T-cell (primary cell): ENCODE measurements at places on chromosomes 5 and 9. TPM values are rescaled to one million over a fixed set of nuclear protein-coding genes. Genes with fewer than 3 reads are reported as not detected.

DNA sequence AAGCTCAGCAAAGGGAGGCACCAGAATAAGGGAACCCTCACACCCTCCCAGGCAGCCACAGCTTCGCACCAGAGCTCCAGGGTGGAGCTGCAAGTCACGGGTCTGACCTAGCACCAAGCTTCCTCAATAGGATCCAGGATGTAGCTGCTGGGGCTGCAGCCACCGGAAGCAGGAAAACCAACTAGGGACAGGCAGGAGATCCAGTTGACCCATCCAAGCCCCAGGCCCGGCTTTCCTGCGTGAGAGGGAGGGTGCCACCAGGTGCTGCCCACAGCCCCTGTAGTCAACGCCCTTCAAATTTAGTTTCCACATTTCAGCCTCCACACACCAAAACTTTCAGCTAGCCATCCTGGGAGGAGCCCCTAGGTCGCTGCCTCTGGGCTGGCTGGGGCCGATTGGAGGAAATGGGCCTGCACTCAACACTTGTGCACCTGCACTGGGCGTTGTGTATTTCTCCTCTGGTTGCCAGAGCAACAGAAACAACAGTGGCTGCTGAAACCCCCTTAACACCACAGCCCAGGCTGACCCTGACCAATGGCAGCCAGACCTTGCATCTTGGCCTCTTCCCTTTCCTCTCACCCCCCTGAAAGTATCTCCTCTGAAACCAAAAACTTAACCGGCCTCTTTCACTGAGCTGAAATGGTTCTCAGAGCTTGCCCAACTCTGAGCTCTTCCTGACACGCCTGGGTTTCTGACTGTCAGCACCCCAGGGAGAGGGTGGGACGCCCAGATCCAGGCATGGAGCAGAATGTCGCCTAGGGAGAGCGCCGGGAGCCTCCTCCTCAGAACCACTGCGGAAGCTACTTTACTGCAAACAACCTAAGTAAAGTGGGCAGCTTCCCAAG is 226.5 kb upstream of the MAP3K1 start:
- no peak overlapping the region for H3K4me3 ChIP-seq
- no peaks in the 10 kb centered on the region for H3K27me3 ChIP-seq
- peaks cover 40% of the 10 kb centered on the region for H3K4me1 ChIP-seq
- H3K36me3 ChIP-seq, result no peaks in the 10 kb centered on the region
- peak; percentile 76 for DNase-seq

DNA sequence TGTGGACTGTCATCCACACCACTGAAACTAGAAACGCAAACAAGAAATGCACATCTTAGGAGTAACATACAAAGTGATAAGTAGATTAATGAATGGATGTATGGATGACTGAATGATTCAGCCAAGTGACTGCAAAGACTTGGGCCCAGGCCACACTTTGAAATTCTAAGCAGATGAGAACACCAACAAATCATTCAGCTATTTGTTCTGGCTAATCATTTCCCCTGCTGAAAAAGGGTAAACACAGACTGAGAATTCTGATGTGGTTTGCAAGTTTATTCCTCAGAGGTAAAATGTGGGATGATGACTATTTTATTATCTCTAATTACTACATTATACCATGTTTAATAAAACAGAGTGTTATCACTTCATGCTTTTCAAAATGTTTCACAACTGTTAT is 163.2 kb upstream of the ADAMTS16 start:
- H3K4me1 ChIP-seq, result no peaks in the 10 kb centered on the region
- no peaks in the 10 kb centered on the region for H3K27me3 ChIP-seq
- no peak overlapping the region for H3K27ac ChIP-seq
- no peak overlapping the region for H3K4me3 ChIP-seq
- no peaks in the 10 kb centered on the region for H3K36me3 ChIP-seq

DNA sequence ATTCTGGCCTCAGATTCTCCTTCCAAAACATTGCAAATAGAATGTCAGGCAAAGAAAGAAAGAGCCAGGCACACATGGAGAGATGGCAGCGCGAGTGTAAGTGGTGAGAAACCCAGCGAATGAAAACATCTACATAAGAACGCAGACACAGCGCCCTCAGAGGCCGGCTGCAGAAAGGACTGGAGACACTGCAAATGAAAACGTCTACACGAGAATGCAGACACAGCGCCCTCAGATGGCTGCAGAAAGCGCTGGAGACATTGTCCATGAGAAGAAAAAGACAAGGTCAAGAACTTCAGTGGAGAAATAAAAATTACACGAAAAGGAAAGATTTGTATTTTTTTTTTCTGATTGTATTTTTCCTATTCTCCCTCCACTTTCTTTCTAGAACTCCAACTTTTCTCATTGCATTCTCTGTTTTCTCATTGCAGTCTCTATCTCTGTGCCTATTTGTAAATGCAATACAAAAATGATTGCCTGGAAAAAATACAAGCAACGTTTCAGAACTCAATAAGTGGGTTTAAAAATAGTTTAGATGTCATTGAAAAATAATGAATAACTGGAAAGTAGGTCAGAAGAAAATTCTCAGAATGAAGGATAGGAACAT is 117.9 kb upstream of the LPCAT1 start:
- no peaks in the 10 kb centered on the region for H3K36me3 ChIP-seq
- H3K4me3 ChIP-seq, result no peak overlapping the region
- peak; percentile 63 for DNase-seq
- no peaks in the 10 kb centered on the region for H3K4me1 ChIP-seq
- no peak overlapping the region for H3K27ac ChIP-seq

DNA sequence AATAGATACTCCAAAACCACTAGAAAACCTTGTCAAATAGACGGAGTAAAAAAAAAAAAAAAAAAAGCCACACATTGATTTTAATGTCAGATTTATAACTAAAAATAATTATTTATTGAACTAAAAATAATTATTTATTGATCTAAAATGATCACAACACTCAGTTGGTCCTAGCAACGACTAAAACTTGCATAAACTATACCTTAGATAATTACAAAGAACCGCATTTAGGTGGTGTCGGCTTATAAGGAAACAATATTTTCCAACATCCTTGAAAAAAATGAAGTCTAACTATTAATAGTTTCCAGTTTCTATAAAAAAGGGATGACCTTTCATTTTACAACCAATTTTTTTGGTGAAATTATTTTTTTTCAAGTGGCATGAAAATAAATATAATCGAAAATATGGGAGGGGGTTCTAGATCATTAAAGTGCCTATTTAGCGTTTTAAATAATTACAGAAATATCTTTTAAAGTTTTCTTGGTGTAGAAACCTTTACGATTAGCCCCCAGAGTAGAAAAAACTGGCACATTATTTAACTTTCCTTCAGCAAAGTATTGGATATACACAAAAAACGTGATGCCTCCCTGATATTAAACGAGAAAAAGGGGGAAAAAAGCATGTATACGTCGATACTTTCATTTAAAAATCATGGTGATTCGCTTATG is 3.7 kb downstream of the ARRDC3 start:
- no peaks in the 10 kb centered on the region for H3K27me3 ChIP-seq
- H3K36me3 ChIP-seq, result peaks cover 20% of the 10 kb centered on the region
- peak overlapping the region; percentile 89 for H3K4me3 ChIP-seq

GRCh38 chr5:126384985-126385384 is 38.2 kb upstream of the GRAMD2B start:
- H3K27me3 ChIP-seq, result no peaks in the 10 kb centered on the region
- DNase-seq, result no peak
- H3K36me3 ChIP-seq, result no peaks in the 10 kb centered on the region
- no peak overlapping the region for H3K4me3 ChIP-seq
- no peak overlapping the region for H3K27ac ChIP-seq

- no peak overlapping the region for H3K4me3 ChIP-seq
- no peak overlapping the region for H3K27ac ChIP-seq
- no peaks in the 10 kb centered on the region for H3K36me3 ChIP-seq
These were observed 246.9 kb downstream of the FANCC start for GRCh38 chr9:95070549-95071021.

DNA sequence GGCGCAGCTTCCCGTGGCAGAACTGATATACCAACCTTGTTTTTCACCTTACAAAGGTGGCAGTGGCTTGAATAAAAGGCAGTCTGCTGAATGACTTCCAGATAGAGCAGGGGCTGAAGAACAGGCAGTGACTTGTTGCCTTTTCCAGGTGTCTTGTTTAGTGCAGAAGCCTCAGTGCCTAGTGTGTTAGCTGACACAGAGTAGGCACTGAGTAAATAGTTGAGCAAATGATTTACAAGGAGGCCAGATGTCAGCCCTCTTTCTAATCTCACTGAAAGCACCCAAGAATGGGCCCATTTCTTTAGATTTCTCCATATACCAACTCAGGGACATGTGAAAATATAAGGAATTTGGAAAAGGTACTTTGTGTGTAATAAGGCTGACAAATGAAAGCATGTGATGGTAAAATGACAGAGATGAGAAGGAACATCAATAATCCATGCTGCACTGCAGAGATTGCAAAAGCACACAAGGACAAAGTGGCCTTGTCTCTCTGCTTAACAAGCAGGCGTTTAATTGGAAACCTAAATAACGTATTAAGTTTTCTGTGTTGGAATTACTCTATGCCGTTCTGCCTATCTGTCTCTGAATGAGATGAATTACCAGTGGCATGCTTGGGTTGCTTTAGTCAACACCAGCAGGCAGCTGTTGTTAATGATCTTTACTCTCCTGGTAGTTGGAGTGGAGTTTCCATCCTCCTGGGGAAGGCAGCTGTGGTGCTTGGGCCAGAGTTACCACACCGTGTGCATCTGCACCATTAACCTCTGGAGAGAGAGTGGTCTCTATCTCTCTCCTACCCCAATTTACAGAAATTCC is 360.1 kb upstream of the C9orf72 start:
- H3K27ac ChIP-seq, result no peak overlapping the region
- no peaks in the 10 kb centered on the region for H3K36me3 ChIP-seq
- DNase-seq, result no peak
- H3K4me3 ChIP-seq, result no peak overlapping the region

- no peaks in the 10 kb centered on the region for H3K4me1 ChIP-seq
- DNase-seq, result no peak
- H3K27me3 ChIP-seq, result no peaks in the 10 kb centered on the region
- H3K27ac ChIP-seq, result no peak overlapping the region
These were observed 89.2 kb upstream of the ERBIN start for GRCh38 chr5:65837139-65837538.

- H3K4me1 ChIP-seq, result no peaks in the 10 kb centered on the region
- DNase-seq, result no peak
- peaks cover 14% of the 10 kb centered on the region for H3K27me3 ChIP-seq
These were observed 125.8 kb downstream of the PDE4D start for GRCh38 chr5:59767681-59768151.

DNA sequence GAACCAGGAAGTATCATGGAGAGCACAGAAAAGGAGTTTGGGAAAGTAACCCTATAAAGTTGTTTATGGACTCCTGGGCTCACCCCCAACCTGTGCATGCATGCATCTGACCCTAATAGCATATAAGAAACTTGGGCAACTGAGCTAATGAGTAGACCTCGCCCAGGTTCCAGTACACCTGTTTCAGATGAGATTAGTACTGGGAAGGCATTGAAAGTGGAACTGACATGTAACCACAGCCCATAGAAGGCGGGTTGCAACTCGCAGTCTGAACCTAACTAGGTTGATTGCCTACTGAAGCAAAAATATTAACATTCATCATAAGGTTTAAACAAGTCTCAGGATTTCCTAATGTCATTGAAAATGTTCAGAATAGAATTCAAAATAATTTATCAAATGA is 87.0 kb downstream of the WNK2 start:
- H3K4me1 ChIP-seq, result peaks cover 20% of the 10 kb centered on the region
- DNase-seq, result no peak
- no peaks in the 10 kb centered on the region for H3K27me3 ChIP-seq
- no peak overlapping the region for H3K27ac ChIP-seq
- H3K36me3 ChIP-seq, result no peaks in the 10 kb centered on the region

DNA sequence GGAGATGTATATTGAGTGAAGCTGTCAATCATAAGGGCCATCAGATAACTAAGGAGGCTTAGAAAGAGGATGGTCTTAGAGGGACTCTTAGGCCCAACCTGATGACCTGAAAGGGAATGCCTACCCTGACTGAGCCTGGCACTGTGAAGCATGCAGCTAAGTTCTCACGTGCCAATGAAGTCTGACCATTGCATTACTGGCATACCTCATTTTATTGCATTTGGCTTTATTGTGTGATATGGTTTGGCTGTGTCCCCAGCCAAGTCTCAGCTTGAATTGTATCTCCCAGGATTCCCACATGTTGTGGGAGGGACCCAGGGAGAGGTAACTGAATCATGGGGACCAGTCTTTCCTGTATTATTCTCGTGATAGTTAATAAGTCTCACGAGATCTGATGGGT is 421.6 kb upstream of the SGCD start:
- no peaks in the 10 kb centered on the region for H3K36me3 ChIP-seq
- no peak overlapping the region for H3K4me3 ChIP-seq
- no peak overlapping the region for H3K27ac ChIP-seq
- no peaks in the 10 kb centered on the region for H3K27me3 ChIP-seq
- no peaks in the 10 kb centered on the region for H3K4me1 ChIP-seq

Gene CFAP157
- 0.44 TPM for total RNA-seq
